ENCODE measurements at places on chromosomes 1 and 21.

DNA sequence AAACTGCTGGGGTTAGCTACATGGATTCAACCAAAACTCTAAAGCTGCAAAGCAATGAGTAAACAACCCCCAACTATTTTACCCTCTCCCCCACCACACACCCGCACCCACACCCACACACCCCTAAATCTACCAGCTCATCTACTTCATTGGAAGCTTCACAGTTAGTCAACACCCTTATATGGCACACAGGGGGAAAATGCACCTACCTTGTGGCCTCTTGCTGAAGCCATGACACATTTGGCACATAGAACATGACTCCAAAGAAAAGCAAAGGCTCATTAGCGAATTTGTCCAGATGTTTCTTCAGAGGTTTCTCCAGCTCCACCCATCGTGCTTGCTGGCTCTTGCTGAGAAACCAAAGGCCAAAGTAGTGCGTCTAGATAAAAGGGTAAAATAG lies 99.8 kb downstream of the PTPN14 start:
- no peak for DNase-seq

DNA sequence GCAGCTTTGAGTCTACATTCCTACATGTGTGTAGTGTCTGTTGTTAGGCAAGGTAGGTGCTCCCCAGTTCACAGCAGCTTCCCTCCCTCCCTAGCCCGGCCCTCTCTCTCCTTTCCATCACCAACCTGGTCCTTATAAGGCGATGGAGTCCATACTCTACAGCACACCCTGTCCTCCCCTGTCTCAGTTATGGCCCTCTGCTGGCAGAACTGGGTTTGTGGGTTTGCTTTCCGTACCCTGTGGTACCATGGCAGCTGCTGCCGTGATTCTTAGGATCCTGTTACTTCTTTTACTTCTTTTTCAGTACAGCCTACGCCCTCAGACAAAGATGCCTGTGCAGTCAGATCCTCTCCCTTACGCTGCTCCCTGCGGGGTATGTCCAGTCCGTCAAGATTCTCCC lies 31.7 kb downstream of the AK5 start:
- DNase-seq: no peak

GRCh38 chr1:22893292-22893691 lies 79.4 kb downstream of the LACTBL1 start:
- DNase-seq: no peak

DNA sequence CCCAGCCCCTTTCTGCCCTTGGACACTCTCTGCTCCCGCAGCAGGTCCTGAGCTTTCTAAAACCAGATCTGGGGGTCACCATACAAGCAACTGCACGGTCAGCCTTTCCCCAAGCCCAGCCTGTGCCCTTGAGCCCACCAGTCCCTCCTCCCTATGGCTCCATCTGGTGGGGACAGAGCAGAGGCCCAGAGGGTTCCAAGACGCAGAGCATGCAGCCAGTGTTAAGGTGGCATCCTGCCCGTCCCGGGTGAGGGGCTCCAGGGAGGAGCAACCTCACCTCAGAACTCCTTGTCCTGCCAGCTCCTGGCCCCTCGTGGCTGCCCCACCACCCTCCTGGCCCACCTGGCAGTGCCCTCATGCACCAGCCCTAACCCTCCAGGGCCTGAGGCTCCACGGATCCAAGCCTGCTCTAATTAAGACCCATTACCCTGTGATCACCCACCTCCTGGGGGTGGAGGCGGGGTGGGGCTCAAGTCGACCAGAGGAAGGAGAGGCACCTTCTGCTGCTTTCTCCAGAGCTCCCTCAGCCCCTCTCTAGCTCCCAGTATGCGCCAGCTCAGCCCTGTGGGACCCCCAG lies 8.5 kb downstream of the CHD5 start:
- DNase-seq: no peak

DNA sequence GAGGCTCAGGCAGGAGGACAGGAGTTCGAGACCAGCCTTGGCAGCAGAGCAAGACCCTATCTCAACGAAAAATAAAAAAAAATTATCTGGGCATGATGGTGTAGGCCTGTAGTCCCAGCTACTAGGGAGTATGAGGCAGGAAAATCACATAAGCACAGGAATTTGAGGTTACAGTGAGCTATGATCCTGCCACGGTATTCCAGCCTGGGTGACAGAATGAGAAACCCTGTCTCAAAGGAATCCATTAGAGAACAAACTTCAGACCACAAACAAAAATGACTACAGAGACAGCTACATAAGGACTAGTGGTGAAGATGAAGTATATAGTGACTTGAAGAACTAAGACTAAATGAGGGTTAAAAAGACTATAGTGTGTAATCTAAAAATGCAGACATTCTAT lies 233.1 kb downstream of the RERE start:
- DNase-seq: no peak

GRCh38 chr21:32328595-32328994 lies 29.9 kb downstream of the MRAP start:
- no peak for DNase-seq

DNA sequence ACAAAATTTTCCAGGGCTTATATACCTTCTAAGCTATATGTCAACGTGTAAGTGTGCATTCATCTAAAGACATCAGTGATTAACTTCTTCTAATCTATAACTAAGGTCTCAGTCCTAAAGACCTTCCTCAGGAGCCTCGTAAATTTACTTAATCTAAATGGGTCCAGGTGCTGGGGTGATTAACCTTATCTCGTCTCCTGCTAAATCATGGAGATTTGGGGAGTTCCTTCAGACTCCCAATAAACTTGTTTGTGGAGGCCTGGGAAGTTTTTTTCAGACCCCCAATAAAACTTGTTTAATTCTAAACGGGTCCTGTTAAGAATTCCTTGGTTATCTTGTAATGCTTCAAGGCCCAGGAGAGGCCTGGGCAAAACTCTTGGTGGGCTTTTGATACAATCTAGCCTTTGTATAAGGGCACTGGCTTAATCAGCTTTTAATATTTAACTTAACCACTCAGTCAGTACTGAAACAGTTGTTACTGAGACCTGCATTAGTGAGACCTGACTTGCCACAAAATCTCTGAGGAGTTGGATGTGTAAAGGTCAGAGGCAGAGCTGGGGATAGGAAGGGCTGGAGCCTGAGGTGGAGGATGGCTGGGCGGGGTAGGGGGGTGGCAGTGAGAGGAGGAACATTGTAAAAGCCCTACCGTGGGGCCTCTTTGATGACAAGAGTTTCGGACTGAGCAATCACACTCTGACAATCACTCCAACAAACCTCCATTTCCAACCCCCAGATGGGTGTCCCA lies 6.2 kb upstream of the HMGCS2 start:
- no peak for DNase-seq

- no peak for DNase-seq
Measured at GRCh38 chr1:107687849-107688753, 276.9 kb downstream of the VAV3 start.

GRCh38 chr21:18164933-18165332 lies 79.7 kb upstream of the CHODL start:
- DNase-seq: no peak

- DNase-seq: no peak
Measured at GRCh38 chr1:9841460-9841859, 17.7 kb upstream of the CLSTN1 start.

DNA sequence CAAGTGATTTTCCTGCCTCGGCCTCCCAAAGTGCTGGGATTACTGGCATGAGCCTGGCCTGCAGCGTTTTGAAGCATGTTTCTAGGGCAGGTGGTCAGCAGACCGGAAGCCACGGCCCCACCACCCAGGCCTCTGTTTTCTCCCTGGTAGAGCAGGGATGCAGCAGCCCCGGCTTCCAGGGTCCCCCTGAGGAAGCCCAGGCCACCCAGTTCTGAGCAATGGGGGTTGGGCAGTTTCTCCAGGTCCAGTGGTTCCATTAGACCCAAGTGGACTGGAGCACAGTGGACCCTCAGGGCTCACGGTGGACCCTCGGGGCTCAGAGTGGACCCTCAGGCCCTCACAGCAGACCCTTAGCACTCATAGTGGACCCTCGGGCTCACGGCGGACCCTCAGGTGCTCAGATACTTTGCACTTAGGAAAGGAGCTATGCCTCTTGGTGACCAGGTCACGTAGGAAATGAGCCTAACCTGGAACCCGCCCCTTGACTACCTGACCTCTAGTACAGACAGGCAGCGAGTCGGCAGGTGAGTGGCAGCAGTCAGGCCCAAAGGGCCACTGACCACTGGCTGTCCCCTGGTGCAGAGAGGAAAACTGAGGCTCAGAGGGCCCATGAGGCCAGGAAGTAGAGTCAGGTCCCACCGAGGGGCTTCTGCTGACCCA lies 4.6 kb upstream of the FNDC10 start:
- no peak for DNase-seq

- no peak for DNase-seq
Measured at GRCh38 chr1:38020396-38020795, 7.9 kb downstream of the UTP11 start.

DNA sequence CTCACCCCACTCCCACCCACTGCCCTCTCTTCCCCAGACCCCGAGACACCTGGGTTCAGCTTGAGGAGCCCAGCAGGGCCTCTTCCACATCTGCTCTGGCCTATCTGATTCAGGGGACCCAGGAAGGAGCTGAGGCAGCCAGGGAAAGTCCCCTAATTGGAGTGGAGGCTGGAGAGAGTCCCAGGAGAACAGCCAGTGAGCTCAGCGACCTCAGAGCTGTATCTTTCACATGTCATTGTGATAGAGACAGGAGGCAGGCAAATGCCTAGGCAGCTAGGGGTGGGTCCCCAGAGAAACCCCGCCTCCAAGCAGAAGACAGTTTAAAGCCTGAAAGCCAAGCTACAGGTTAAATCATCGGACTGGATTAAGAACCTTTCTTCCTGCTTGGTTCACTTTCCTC lies 122.7 kb downstream of the MATN1 start:
- no peak for DNase-seq

- no peak for DNase-seq
Measured at GRCh38 chr21:36640721-36641244, 58.1 kb upstream of the SIM2 start.

DNA sequence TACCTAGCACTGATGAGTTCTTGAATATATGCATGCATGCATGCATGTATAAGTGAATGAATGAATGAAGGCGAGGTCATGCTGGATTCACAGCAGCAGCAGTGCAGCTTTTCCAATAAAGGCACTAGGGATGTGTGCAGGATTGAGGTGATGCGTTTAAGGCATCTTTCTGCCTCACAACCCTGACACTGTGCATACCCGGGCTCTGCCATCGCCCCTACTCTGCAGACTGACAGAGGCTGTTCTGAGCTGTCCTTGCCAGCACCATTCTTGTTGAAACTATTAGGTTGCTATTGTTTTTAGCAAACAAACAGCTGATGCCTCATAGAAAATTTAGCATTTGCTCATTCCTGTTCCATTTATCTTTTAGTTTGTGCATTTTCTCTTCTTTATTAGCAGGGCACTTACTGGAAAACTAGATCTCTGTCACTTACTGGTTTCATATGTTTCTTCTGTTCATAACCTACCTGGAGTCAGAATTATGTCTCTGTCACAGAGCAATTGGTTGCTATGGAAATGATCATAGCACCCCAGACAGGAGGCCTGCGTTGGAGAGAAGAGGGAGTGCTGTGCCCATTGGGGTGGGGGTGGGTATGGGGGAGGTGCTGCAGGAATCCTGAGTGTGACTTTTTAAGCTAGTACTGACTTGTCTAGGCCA lies 79.0 kb downstream of the CD58 start:
- DNase-seq: no peak

DNA sequence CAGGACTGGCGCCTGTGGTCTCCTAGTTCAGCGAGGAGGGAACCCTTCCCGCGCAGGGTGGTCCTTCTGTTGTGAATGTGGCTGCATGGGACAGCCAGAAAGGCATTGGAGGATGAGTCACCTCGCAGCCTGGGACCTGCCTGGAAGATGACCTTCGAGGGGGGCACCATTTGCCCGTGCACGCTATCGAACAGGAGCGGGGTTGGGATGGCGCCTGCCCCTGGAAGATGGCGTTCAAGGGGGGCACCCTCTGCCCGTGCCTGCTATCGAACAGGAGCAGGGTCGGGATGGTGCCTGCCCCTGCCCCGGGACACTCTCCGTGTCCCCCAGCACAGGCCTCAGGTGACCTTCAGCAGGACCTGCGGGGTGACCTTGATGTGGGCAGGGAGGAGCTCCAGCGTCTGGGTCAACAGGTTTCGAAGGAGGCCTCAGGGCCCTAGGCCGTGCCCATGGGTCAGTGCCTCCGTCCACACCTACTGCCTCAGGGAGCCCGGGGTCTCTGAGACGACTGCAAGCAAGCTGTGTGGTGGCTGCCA lies 1.7 kb upstream of the ACTRT2 start:
- no peak for DNase-seq

- DNase-seq: no peak
Measured at GRCh38 chr1:184187097-184187496, 135.6 kb downstream of the TSEN15 start.

DNA sequence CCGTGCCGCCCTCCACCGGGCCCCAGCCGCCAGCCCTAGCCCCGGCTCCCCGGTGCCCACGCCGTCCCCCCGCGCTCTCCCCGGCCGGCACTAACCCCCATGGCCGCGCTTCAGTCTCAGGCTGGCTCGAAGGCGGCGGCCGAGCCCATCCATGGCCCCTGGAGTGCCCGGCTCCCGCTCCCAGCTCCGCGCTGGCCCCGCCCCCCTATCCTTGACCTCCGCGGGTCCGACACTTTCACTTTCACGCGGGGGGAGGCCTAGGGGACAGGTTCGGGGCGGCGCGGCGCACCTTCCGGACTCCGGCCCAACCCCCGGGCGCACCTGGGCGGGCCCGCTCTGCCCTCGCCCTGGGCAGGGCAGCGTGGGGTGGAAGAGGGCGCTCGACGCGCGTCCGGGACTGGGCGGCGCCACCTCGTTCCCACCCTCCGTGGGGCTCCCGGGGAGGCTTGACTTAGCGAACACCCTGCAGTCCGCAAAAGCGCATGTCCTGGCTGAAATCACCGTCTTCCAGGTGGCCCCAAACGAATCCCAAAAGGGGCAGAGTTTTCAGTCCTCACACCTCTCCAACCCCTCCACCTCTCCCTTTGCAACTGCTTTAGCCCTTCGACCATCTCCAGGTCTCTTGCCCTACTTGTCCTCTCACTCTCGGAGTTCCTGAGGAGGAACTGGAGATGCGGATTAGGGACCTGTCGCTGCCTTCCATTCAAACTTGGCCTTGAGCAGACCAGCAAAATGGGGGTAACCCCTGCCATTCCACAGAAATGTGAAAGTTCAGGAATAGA lies 3.9 kb upstream of the DENND2D start:
- peak; percentile 51 for DNase-seq

DNA sequence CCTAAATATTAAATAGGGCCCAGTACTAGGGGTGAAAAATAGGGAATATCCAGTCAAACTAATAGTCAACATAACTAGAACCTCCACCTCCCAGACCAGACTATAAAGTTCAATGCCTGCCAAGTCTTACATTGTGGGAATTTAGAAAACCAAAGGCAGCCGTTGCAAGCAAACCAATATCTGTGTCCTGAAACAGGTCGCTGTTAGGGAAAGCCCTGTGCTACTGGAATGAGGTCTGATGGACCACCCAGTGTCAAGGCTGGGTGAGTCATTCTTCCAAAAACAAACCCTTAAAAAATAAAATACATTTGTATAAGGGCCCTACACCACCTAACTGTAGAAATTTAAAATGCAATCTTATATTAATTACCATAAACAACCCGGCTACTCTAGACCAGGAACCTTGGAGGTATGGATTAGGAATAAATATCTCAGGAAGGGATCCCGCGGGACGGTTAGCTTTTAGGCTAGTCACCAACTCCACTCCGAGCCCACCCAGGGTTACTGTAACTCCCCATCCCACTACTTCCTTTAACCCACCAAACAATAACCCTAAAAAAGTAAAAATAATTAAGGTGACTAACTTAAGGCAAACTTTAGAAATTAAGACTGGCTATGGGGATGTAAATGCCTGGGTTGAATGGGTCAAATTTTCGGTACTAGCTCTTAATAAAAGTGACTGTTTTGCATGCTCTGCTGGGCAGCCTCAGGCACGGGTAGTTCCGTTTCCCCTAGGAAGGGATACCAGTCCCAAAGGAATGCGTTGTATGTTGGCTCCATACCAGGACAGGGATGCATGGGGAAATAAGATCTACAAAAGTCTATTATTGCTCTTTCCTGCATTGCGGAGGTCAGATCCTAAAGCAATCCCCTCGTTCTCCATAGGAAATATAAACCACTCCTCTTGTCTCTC lies 65.4 kb upstream of the TLR5 start:
- DNase-seq: no peak
